ENCODE measurements at places on chromosomes 5 and 9.

DNA sequence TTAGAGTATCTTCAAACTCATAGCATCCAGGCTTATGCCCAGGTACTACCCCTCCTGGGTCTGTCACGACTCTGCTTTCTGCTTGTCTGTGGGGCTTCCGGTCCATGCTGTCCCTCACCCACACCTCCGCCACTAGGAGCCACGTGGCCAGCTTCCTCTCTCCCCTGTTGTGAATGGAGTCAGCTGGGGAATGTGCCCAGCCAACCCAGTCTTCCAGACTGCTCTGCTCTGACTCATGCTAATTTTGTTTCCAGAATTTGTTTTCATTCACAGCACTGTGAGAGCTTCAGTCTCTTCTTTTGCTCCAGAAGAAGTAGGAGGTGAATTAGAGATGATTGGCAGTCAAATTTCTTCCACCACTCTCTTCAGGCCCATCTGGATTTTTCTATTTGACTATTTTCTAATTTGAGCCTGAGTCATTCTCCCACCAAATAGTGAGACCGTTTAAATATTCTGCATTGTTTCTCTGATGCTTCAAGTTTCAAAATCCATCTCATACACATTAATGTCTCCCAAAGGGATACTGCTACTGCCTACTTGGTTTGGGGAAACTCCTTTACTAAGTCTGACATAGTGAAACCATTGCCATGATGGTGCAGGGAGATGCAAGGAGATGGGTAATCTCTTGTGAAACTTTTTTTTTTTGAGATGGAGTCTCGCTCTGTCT lies 424.1 kb upstream of the KIF2A start:
- no peaks in the 10 kb centered on the region for H3K4me1 ChIP-seq
- H3K27ac ChIP-seq: no peak overlapping the region
- no peaks in the 10 kb centered on the region for H3K27me3 ChIP-seq
- H3K4me3 ChIP-seq: no peak overlapping the region

GRCh38 chr5:39569857-39570256 lies 145.1 kb upstream of the DAB2 start:
- no peak overlapping the region for H3K4me3 ChIP-seq
- no peaks in the 10 kb centered on the region for H3K36me3 ChIP-seq
- H3K27me3 ChIP-seq: no peaks in the 10 kb centered on the region
- no peaks in the 10 kb centered on the region for H3K4me1 ChIP-seq

GRCh38 chr9:127612939-127613582 lies 984 bp downstream of the STXBP1 start:
- peaks cover 32% of the 10 kb centered on the region for H3K27me3 ChIP-seq
- H3K4me3 ChIP-seq: peak overlapping the region; percentile 81
- no peak overlapping the region for H3K27ac ChIP-seq
- no peaks in the 10 kb centered on the region for H3K36me3 ChIP-seq

GRCh38 chr9:100083448-100084127 lies 15.2 kb downstream of the ERP44 start:
- H3K36me3 ChIP-seq: no peaks in the 10 kb centered on the region
- no peak for DNase-seq
- H3K27ac ChIP-seq: no peak overlapping the region
- no peaks in the 10 kb centered on the region for H3K4me1 ChIP-seq

GRCh38 chr5:122668552-122668951 lies 106.3 kb upstream of the SNX2 start:
- no peaks in the 10 kb centered on the region for H3K27me3 ChIP-seq
- H3K4me1 ChIP-seq: no peaks in the 10 kb centered on the region
- H3K27ac ChIP-seq: no peak overlapping the region
- no peak overlapping the region for H3K4me3 ChIP-seq

GRCh38 chr5:103915081-103915480 lies 352.5 kb upstream of the NUDT12 start:
- no peaks in the 10 kb centered on the region for H3K4me1 ChIP-seq
- H3K36me3 ChIP-seq: no peaks in the 10 kb centered on the region
- H3K27ac ChIP-seq: no peak overlapping the region
- no peak for DNase-seq
- H3K27me3 ChIP-seq: no peaks in the 10 kb centered on the region

DNA sequence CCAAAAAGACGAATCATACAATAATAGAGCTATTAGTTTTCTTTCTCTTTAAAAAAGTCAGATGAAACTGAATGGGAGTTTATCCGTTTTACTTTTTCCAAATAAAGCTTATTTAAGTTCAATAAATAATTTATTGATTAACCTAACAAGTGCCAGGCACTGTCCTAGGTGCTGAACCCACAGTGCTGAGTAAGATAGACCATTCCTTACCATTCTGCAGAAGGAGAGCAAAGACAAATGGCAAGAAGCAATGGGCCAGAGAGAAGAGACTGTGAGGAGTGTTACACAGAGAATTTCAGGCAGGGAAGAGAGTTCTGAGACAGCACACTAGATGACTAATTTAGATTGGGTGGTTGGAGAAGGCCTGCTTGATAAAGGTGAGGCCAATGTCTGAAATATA lies 127.2 kb downstream of the AUH start:
- H3K4me3 ChIP-seq: no peak overlapping the region
- no peak overlapping the region for H3K27ac ChIP-seq
- DNase-seq: no peak

- no peak overlapping the region for H3K4me3 ChIP-seq
- no peaks in the 10 kb centered on the region for H3K4me1 ChIP-seq
- no peak for DNase-seq
- no peaks in the 10 kb centered on the region for H3K27me3 ChIP-seq
Observed at GRCh38 chr9:108859459-108860114, 2.5 kb upstream of the ACTL7A start.

GRCh38 chr9:93057703-93058354 lies 672 bp upstream of the SUSD3 start:
- peak; percentile 64 for DNase-seq
- H3K4me1 ChIP-seq: peaks cover 5% of the 10 kb centered on the region
- no peaks in the 10 kb centered on the region for H3K27me3 ChIP-seq
- no peaks in the 10 kb centered on the region for H3K36me3 ChIP-seq
- no peak overlapping the region for H3K27ac ChIP-seq
- H3K4me3 ChIP-seq: no peak overlapping the region

- H3K27ac ChIP-seq: no peak overlapping the region
- H3K4me3 ChIP-seq: peak overlapping the region; percentile 0
- H3K27me3 ChIP-seq: no peaks in the 10 kb centered on the region
- no peaks in the 10 kb centered on the region for H3K4me1 ChIP-seq
Observed at GRCh38 chr5:141398608-141399007, 861 bp downstream of the PCDHGB5 start.

- peaks cover 23% of the 10 kb centered on the region for H3K36me3 ChIP-seq
- DNase-seq: no peak
- no peaks in the 10 kb centered on the region for H3K27me3 ChIP-seq
- H3K4me3 ChIP-seq: no peak overlapping the region
Observed at GRCh38 chr9:111657051-111657450, 4.4 kb upstream of the GNG10 start.

- no peaks in the 10 kb centered on the region for H3K27me3 ChIP-seq
- H3K4me1 ChIP-seq: no peaks in the 10 kb centered on the region
- H3K4me3 ChIP-seq: no peak overlapping the region
- no peak for DNase-seq
- no peaks in the 10 kb centered on the region for H3K36me3 ChIP-seq
Observed at GRCh38 chr5:33408816-33409215, 31.9 kb upstream of the TARS1 start.

GRCh38 chr5:145499483-145499882 lies 335.7 kb downstream of the PRELID2 start:
- H3K4me1 ChIP-seq: no peaks in the 10 kb centered on the region
- no peak for DNase-seq
- H3K4me3 ChIP-seq: no peak overlapping the region
- peaks cover 47% of the 10 kb centered on the region for H3K27me3 ChIP-seq
- H3K27ac ChIP-seq: peak overlapping the region; percentile 52

GRCh38 chr5:124060011-124060410 lies 548.0 kb downstream of the CSNK1G3 start:
- H3K36me3 ChIP-seq: no peaks in the 10 kb centered on the region
- no peak overlapping the region for H3K27ac ChIP-seq
- DNase-seq: no peak
- H3K4me1 ChIP-seq: peaks cover 2% of the 10 kb centered on the region

GRCh38 chr5:131245948-131246347 lies 17.9 kb upstream of the CDC42SE2 start:
- no peaks in the 10 kb centered on the region for H3K36me3 ChIP-seq
- H3K4me3 ChIP-seq: no peak overlapping the region
- no peak for DNase-seq
- H3K4me1 ChIP-seq: no peaks in the 10 kb centered on the region
- no peak overlapping the region for H3K27ac ChIP-seq

GRCh38 chr5:164204338-164204946 lies 699.0 kb downstream of the MAT2B start:
- no peak overlapping the region for H3K27ac ChIP-seq
- no peak overlapping the region for H3K4me3 ChIP-seq
- no peaks in the 10 kb centered on the region for H3K36me3 ChIP-seq
- DNase-seq: no peak
- H3K27me3 ChIP-seq: no peaks in the 10 kb centered on the region

Data from endodermal cell (in vitro differentiated cells).